ENCODE measurements at places on chromosomes 4 and X.

DNA sequence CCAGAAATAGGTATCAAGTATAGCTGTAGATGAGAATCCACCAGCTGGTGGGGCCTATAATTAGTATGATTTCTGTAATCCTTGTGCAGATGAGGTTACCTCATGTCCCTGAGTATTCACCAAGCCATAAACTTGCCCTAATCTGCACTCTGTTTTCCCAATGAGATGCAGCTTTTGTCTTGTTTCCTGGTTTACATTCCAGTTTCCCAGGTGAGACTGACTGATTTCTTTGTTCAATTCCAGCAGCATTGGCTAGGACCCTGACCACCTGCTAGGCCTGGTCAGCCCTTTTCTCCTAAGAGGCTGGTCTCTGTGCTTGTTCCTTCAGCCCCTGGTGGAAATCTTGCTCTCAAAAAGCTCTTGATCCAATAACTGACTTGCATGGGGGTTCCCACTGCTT lies 44.6 kb downstream of the GABRB1 start:
- DNase-seq = no peak

GRCh38 chrX:75522565-75523431 lies at the start of gene ZDHHC15:
Gene ZDHHC15 (minus strand): TSS chrX:75523037. CDS start chrX:75523024, 13 bp downstream.
- no peak for DNase-seq

GRCh38 chr4:36568575-36568974 lies 287.2 kb downstream of the DTHD1 start:
- DNase-seq = no peak

DNA sequence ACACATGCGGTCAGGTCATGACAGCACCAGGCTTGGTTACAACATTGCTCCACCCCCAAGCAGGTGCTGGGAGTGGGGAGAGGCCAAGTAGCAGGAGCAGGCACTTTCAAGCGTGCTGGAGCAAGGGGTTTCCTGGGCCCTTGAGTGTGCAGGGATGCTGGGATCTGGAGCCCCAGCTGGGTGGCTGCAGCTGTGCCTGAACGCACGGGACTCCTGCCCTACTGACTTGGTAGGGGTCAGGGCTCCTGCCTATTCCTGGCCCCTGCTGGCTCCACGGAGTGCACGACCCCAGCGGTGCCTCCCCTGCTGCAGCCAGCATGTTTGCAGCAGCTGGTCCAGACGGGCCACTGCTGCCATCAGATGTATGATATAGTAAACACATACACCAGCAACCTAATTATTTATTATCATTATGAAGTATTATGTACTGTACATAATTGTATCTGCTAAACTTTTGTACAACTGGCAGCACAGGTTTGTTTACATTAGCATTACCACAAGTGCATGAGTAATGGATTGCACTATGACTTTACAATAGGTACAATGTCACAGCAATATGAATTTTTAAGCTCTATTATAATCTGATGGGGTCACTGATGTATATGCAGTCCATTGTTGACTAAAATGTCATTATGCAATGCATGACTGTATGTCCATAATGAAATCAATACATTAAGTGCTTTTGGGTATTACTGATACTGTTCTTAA lies 620.6 kb downstream of the RAPGEF2 start:
- DNase-seq = no peak

GRCh38 chrX:78923198-78924015 lies 21.8 kb upstream of the P2RY10 start:
- DNase-seq = no peak

DNA sequence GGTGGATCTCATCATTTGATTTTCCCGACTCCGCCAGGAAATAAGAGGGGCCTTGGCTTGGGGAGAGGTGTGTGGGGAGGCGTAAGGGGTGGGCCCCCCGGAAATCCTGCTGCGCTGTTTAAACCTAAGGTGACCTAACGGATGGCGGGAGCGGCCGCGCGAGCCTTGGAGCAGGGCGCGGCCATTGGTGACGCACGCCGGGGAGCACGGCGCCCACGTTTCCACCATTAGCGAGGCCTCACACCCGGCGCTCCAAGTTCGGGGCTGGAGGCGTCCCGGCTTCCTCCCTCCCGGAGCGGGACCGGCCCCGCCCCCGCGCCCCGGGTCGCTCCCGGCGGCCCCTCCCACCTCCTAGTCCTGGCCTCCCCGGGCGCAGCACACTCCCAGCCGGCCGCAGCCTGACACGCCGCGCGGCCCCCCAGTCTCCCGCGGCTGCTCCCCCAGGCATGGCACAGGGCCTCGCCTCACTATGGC lies at the start of gene SMS:
Gene SMS (plus strand): TSS at position 354 of the 474 bp plus-strand sequence. CDS start 116 bp downstream, at position 470.
- DNase-seq = no peak

DNA sequence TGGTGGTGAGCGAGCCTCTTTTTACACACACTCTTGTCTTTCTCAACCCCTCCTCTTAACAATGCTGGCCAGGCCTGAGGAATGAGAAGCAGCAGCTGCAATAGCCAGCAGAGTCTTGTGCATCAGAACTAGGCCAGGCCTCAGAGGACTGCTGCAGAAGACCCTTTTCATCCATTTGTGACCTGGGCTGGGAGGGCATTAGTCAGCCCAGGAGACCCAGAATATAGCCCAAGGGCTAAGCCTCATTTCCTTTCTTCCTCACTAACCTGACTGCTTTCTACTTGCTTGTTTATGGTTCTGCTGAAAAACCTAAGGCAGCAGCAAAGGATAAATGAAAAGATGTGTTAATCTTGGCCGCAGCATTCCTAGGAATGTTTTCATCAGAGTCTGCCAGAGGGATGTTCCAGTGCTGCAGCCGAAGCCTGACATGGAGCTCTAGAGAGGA lies 254.7 kb upstream of the AR start:
- DNase-seq = no peak

DNA sequence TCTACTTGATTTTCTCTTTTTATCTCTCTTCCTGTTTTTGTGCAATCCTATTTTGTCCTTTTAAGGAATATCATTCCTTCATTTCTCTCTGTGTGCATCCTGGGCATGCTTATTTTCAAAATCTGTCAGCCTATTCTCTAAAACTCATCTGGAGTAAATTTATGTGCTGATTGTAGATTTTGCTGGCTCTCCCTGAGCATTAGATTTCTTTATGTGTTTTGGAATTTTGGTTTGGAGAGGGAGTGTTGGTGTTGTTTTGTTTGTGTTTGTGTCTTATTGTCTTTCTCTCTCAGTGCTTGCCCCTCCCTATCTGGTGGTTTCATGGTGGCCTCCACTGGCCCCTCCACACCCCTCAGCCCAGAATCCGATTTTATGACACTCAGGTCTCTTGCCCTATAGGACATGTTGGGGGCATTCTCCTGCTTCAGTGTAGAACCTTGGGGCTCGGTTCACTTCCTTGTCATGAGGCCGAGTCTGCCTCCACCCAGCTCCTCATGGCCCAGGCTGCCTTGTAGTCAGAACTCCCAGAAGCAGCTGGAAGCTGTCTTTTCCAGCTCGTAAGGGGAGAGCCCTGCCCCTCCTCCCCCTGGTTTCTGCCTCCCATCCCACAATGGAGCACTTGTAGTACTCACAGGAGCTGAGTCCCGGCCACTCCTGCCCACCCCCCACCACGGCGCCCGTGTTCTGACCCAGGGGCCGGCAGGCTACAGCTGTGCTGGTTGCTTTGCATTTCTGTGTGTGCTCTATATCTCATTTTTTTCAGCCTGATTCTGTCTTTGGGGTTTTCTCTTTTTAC lies 24.5 kb upstream of the PJA1 start:
- DNase-seq = no peak

DNA sequence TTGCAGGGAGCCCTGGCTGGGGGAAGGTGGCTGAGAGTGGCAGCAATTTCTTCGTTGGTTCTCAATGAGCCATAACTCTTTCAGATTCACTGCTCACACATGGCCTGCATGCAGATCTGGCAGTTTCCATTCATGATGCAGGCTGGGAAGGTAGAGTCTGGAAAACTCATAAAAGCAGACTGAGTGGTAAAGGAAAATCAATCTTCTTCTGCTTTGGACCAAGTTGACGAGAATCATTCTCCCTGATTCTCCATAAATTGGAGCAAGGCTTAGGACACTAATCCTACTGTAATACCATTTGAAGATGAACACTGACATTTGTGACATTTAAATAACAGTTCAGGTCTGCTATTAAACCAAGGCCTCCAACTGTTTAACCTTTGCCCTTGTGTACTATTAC lies 35.3 kb upstream of the HAND2 start:
- DNase-seq = no peak

GRCh38 chr4:48380583-48381167 lies 39.3 kb downstream of the SLAIN2 start:
- DNase-seq = no peak

GRCh38 chr4:24770032-24770584 lies 25.3 kb upstream of the SOD3 start:
- no peak for DNase-seq

GRCh38 chrX:68114573-68115129 lies 318.6 kb downstream of the OPHN1 start:
- no peak for DNase-seq

DNA sequence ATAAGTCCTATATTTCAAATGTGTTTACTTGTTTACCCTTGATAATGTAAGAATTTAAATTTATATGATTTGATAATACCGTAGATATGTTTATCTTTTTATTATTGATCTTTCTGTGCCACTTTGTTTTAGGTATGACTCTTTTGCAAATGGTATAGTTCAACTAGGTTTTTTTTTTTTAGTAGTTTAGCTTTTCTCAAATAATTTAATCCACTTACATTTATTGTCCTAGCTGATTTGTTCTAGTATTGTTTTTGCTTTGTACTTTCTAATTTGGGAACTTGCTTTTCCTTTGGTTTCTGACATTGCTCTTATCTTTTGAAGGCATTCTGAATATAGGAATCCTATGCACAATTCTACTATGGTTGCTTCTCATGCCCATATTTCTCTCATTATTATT lies 98.9 kb upstream of the NAP1L5 start:
- DNase-seq = no peak

DNA sequence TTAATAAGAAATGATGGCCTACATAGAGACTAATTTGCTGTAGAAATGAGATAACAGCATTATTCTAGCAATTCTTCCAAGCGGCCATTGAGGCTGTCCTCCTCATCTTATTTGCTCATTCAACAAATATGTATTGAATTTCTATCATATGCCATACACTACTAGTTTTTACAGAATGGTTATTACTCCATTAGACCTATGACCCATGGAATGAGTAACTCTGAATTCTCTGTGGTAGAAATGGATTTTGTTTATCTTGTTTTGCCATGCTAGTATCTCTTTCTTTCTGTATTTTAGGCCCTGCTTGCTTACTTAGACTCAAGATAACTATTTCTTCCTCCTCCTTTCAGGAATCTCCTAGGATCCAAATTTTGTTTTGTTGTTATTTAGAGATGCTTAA lies 103.5 kb downstream of the RPA4 start:
- no peak for DNase-seq

DNA sequence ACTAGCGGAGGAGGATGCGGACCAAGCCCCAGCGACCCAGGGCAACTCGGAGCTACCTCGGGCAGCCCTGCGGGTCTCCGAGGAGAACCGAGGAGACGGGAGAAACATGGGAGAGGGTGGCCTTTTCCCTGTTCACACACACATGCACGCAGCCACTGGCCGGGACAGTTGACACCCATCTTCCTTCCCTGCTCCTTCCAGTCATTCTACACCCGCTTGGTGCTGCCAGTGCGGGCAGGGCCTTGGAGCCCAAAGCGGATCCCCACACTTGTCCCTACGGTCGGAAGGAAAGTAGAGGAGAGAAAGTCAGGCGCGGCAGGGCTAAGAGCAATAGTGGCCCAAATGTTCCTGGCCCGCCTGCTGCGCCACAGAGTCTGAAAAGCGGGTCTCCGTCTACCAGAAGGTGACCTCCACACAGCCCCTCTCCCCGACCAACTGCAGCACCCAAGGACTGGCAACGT lies 1.1 kb upstream of the PPP3CA start:
- DNase-seq = no peak

- no peak for DNase-seq
Observed at GRCh38 chrX:148723551-148723950, 223.1 kb downstream of the AFF2 start.

DNA sequence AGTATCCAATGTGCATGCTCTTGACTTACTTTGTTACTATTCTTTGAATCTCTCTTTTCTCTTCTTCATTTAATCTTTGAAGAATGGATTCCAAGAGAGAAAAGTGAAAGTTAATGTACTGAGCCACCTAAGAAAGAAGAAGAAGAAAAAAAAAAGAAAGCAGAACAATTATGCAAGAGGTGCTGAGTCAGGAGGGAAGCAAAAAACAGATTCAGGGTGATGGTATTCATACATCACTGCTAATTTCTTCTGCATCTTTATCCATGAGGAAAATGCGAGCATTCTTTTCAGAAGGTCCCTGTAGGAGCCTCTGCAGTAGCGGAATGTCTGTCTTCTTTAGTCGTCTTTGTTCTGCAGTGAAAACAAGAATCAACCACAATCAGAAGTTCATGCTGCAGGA lies 43.9 kb downstream of the RASSF6 start:
- DNase-seq = no peak

DNA sequence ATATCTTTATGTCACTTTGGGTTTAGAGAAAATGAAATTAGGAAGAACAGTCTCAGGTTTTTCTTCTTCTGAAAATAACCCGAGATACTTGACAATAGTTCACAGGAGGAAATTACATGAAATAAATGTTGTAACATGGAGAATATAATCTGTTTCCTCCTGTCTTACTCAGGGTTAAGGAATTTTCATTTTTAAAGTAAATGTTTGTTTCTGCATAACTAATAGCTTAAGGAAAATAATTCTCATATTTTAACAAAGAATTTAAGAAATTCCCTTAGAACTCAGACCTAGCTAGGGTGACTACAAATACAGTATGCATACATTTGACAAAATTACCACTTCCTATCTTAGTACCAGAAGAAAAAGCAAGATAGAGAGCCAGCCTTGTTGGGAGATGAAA lies 17.2 kb upstream of the SPRY1 start:
- DNase-seq = no peak

GRCh38 chr4:143224255-143224654 lies 39.5 kb downstream of the USP38 start:
- DNase-seq = no peak

DNA sequence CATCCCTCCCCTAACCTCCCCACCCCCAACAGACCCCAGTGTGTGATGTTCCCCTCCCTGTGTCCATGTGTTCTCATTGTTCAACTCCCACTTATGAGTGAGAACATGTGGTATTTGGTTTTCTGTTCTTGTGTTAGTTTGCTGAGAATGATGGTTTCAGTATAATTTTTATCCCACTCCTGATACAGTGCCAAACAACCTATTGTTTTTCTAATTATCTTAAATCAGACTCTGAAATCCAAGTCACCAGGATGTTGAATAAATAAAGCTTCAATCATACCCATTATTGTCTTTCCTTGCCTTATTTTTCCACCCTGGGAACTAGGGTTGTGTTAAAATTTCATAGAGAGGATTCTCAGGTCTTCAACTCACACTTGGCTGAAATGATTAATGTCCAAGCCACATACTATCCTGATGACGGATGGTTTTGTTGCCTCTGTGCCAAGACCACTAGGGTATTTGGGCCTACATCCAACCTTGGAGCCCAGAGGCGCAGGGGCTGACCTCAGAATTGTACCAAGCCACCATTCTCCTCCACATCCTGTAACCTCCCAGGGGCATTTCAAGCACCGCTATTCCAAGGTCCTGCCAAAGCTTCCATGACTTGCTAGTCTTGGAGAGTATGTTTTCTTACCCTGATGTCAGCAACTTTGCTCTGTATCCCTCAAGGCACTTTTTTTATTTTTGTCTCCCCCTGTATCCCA lies 332.4 kb downstream of the ARHGAP24 start:
- DNase-seq = no peak

GRCh38 chrX:73855546-73855945 lies 292.5 kb downstream of the CHIC1 start:
- peak; percentile 2 for DNase-seq

GRCh38 chr4:166415749-166416148 lies 542.7 kb downstream of the TLL1 start:
- DNase-seq = no peak

Measured in CMK (cell line).